ENCODE measurements at places on chromosomes 11 and 22. TPM values are rescaled to one million over a fixed set of nuclear protein-coding genes. Genes with fewer than 3 reads are reported as not detected.

DNA sequence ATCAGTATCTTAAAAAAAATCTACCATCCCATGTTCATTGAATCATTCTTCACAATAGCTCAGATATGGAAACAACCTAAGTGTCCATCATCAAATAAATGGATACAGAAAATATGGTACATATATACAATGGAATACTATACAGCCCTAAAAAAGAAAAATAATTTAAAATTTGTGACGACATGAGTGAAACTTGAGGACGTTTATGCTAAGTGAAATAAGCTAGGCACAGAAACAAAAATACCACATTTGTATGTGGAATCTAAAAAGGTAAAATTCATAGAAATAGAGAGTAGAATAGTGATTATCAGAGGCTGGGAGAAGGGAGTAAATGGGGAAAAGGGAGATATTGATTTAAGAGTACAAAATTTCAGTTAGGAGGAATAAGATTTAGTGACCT lies 38.8 kb downstream of the OR9I1 start:
- no peak for DNase-seq

DNA sequence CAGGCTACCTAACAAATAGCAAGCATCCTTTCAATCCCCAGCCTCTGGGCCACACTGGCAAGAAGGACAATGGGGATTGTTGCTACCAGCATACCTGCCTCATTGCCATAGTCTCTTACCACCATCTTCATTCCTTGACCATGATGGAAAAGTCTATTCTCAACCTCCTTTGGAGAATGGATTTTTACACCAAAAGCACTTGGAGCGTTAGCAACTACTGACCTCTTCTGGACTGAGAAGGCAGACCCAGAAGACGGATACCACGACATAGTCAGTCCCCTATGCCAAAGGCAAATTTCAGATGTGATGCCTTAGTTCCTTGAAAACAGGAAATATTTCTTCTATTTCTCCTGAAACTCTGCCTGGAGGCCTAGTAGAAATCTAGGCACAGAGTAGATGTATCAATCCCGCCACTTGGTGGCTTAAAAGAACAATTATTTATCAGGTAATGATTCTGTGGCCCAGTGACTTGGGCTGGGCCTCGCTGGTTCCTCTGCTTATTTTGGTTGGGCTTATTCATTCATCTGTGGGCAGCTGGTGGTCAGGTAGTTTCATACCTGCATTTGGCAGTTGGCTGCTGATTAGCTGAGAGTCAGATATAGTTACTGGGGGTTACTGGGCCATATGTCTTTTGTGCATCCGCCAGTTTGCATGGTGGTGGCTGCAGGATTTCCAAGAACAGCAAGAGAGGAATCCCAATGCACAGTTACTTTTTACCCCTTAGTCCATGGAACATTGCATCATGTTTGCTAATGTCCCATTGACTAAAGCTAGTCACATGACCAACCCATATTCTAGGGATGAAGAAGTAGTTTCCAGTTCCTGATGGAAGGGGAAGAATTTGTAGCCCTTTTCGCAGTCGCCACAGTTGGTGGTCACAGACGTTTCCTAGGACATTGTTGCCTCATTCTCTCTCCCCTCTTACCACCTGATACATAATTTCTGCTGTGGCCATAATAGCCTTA lies 75.2 kb downstream of the DHCR7 start:
- no peak for DNase-seq

DNA sequence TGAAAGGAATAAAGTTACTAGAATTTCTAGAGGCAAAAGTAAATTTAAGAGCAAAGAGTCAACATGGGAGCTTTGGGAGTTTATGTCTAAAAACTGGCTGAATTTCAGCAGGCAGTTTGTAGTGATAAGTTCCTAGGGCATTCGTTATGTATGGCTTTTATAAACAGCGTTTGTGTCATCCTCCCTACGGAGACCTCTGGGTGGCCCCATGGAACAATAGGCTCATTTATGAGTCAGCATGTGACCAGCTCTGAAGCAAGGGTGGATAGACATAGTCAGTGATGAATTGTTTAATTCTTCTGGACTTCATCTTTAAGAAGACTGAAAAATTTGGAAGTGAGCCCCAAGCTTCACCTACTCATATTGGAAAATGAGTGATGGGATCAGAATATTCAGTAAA lies 37.1 kb downstream of the SVIP start:
- DNase-seq, result no peak

The PATE2 gene
- total RNA-seq, result not detected

The KRTAP5-10 gene
- total RNA-seq, result not detected

GRCh38 chr11:46243796-46244109 lies 33.7 kb upstream of the CREB3L1 start:
- no peak for DNase-seq

DNA sequence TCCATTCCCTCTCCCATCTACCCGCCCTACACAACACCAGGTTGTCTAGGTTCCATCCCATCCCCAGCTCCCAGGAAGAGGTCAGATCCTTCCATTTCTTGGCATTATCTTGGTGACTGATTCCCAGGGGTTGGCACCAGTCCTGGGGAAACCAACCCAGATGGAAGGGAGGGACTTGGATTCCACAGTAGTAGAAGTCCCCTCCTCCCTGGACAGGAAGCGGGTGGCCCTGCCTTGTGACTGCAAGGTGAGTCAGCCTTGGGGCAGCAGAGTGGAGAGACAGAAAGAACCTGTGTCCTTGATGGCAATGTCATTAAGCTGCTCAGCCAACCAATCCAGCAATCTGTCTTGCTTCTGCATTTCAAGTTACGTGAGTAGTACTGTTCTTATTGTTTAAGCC lies 26.5 kb downstream of the SYT13 start:
- no peak for DNase-seq

- DNase-seq, result no peak
Measured at GRCh38 chr11:5237420-5237819, 3.1 kb upstream of the HBD start.

GRCh38 chr11:6526411-6527135 lies 29.5 kb downstream of the DNHD1 start:
- DNase-seq, result no peak

The IL17REL gene
- 0.11 TPM for total RNA-seq

GRCh38 chr11:44892843-44893242 lies 57.8 kb downstream of the TP53I11 start:
- DNase-seq, result no peak

The LDHAL6A gene
- not detected for total RNA-seq

GRCh38 chr11:92211576-92212167 lies 12.9 kb upstream of the FAT3 start:
- DNase-seq, result no peak

DNA sequence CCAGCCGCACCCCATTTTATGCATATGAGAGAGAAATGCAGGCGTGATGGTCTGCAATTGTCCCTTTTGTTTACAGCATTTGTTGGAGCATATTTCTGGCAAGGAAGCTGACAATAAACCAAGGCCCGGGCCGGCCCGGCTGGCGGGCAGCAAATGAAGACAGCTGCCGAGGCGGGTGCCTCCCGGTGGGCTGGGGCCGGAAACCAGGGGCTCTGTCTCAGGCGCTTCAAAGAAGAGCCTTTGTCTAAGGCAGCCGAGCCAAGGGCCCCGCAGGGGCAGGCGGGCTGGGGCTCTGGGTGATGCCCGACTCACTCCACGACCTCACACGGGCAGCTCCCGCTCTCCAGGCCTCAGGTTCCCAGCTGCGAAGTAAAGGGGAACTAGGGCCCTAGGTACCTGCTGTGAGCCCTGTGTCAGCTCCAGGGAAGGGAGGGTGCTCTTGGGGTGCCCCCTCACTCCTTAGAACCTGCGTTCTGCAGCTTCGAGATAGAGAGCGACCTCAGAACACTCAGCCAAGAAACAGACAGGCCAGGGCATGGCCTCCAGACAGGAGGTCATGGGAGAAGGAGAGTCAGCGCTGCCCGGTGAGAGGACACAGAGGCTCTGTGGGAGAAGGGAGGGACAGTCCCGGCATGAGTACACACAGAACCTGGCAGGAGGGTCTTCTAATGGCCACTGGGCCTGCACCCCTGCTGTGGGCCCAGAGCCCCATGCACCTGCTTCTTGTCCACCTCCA lies 2.4 kb downstream of the LINC01488 start:
- DNase-seq, result no peak

DNA sequence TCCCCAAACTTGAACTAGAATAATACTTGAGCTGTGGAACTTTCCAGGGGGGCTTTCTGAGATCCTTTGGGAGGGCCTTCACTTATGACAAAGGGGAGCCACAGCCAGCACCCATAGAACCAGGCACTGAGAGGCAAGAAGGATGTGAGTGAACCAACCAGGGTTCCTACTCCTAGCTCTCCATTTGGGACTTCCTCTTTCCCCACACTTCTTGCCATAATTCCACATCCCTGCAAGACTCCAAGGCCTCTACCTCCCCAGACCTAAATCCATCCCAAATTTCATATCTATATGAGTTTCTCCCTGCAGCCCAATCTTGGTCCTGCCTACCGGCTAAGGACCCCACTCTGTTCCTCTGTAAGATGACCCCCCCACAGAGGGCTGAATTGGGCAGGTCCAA lies 31.5 kb downstream of the NRXN2 start:
- DNase-seq, result no peak

The TRIM22 gene
- 151 TPM for total RNA-seq

- no peak for DNase-seq
Measured at GRCh38 chr11:7204778-7205177, 46.9 kb upstream of the SYT9 start.

DNA sequence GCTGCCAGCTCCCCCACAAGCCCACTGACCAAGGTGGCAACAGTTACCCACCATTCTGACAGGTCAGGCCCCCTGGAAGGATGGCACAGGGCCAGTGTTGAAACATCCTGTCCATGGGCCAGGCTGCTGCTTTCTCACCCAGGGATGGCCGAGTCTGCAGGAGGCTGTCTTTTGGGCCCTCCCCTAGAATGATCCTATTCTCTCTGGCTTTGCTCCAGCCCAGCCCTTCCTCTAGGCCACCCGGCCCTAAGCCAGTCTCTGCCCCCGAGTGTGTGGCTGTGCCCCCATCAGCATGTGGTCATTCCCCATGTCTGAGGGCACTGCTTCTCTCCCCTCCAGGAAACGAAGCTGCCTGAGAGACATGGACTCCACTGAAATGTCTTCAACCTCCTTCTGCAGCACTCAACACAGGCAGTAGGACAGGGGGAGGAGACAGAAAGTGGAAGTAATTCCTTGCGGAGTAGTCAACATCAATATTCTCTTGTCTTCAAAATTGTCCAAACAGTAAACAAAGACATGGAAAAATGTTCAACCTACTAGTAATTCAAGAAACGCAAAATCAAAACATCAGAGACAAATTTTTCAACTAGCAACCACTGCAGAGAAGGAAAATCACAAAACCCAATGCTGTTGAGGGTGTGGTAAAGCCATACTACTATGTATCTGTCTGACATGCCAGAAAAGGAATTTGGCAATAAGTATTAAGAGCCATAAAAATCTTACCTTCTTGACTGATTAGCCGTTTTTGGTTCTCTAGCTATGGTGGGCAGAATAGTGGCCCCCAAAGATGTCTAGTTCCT lies 5.1 kb upstream of the SCARF2 start:
- no peak for DNase-seq

- no peak for DNase-seq
Measured at GRCh38 chr22:39481054-39481453, 21.0 kb upstream of the MIEF1 start.

DNA sequence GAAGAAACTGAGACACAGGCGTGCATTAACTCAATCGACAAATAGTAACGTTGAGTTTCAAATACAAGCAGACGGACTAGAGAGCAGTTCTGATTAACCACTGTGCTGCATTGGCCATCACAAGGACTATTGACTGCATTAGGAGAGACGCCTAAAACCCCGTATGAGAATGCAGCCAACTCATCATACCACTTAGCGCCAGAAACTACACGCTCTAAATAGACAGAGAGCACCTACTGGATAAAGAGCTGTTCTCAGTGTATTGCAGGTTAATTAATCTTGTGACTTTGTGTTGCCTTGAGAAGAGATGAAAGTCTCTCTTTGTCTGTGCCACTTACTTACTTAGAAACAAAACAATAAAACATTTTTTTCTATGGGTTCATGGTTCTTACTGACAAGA lies 484.0 kb downstream of the OPCML start:
- no peak for DNase-seq

DNA sequence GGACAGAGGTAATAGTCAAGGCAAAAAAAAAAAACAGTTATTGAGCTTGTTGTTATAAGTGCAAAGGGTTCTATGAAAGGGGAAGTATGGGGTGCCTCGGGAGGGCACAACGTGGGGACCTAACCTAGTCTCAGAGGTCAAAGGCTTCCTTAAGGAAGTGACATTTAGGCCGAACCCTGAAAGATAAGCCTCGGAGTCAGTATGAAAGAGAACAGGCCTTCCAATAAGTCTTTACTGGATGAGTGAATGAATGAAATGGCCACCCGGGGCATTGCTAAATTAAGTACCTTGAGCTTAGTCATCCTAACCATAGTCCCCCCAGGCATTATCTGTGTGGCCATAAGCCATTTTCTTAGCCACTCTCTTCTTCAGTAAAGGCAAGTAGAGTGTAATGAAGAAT lies 19.7 kb downstream of the FLI1 start:
- DNase-seq, result no peak

The IGSF22 gene
- 0.19 TPM for total RNA-seq

- no peak for DNase-seq
Measured at GRCh38 chr11:115193914-115194801, 310.1 kb downstream of the CADM1 start.

The MPEG1 gene
- total RNA-seq, result not detected

DNA sequence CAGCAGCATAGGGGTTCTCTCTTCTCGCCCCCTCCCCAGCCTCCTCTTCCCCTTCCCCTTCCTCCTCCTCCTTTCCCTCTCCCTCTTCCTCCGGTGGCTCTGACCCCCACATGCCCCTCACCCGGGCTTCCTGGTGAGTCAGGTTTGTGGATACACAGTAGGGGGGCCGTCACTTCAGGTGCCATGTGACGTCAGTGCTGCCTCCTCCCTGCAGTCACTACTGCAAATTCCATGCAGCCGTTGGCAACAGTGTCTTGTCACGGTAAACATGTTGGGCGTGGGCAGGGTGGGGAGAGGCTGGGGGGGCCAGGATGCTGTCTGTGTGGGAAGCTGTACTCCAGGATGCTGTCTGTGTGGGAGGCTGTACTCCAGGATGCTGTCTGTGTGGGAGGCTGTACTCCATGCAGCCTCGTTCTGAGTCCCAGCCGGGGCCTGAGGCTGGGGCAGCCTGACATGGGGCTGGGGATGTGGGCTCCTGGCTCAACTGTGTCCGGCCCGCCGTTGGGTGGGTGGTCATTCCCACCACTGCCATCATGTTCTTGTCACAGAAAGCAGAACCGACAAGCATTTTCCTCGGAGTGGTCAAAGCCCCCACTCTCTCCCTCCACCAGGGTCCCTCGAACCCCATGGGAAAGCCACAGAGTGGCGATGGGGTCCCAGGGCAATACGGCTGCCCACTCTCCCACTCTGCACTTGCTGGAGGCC lies 2.4 kb upstream of the MUC2 start:
- no peak for DNase-seq

- DNase-seq, result no peak
Measured at GRCh38 chr11:68569357-68569756, 108.8 kb downstream of the PPP6R3 start.

GRCh38 chr11:77175869-77176539 lies 48.0 kb downstream of the MYO7A start:
- DNase-seq, result no peak

The ASPHD2 gene
- total RNA-seq, result 3.5 TPM
